Amygdala (tissue), 56 donors: ENCODE measurements at places on chromosomes 6 and 20.

DNA sequence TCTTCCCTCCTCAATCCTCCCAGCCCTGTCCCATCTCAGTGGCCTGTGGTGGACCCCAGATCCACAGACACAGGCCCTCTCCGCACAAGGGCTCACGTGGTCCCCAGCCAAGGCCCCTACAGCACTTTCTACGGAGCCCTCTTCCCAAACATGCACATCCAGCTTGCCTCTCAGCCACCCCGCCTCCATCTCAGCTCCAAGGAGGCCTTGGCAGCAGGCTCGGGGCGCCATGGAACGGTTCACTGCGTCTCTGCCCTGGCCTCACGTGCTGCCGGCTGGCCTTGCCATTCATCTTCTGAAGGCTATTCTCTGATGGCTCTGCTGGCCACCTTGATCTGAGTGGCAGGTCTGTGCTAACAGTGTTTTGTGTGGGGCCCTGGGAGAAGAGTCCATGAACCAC, 33.0 kb downstream of the GNAS-AS1 start:
- no peak for DNase-seq

GRCh38 chr6:42624601-42625000, 60.8 kb downstream of the UBR2 start:
- no peak for DNase-seq

DNA sequence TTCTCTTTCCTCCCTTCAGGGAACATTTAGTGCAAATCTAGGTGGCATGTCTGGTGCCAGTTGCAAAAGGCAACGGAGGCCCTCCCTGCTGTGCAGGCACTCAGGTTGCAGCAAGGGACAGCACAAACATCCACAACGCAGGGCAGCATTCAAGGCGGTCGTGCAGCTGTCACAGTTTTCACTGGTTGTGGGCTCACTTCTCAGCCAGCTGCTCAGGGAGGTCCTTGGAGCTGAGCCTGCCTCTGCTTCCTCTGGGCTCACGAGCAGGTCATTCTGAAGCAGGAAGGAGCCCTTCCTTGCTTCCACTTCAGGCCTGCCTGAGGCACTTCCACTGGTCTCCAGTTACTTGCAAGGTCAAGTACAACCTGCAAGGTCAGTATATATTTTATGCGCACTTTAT, 3.8 kb upstream of the NPEPL1 start:
- DNase-seq, result no peak

GRCh38 chr20:39800548-39800947, 838.4 kb downstream of the DHX35 start:
- no peak for DNase-seq

GRCh38 chr6:8181160-8181881, 79.0 kb upstream of the EEF1E1 start:
- no peak for DNase-seq

DNA sequence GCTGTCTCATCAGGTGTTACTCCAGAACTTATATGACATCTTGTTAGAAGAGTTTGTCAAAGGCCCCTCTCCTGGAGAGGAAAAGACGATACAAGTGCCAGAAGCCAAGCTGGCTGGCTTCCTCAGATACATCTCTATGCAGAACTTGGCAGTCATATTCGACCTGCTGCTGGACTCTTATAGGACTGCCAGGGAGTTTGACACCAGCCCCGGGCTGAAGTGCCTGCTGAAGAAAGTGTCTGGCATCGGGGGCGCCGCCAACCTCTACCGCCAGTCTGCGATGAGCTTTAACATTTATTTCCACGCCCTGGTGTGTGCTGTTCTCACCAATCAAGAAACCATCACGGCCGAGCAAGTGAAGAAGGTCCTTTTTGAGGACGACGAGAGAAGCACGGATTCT, 43.7 kb upstream of the SMIM28 start:
- no peak for DNase-seq

- no peak for DNase-seq
Measured at GRCh38 chr6:100944644-100945043, 63.5 kb upstream of the ASCC3 start.

- peak; percentile 71 for DNase-seq
Measured at GRCh38 chr20:59571551-59572314, 32.6 kb upstream of the PHACTR3 start.

DNA sequence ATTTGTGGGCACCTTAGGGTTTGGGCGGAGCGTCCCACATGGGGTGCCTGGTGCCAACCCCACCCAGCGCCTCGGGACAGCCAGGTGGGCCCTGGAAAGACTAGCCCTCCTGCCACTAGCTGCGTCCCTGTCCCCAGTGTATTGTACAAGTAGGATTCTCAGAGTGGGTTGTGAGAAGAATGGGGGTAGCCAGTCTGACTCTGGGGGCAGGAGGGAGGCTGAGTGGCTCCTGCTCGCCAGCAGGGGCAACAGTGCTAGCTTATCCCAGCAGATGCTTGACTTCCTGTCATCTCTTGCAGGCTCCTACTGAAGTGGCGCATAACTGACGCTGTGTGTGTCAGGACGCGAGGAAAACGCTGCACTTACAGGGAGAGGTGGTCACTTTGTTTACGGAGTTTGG, 9.3 kb downstream of the PSMA7 start:
- DNase-seq, result no peak

DNA sequence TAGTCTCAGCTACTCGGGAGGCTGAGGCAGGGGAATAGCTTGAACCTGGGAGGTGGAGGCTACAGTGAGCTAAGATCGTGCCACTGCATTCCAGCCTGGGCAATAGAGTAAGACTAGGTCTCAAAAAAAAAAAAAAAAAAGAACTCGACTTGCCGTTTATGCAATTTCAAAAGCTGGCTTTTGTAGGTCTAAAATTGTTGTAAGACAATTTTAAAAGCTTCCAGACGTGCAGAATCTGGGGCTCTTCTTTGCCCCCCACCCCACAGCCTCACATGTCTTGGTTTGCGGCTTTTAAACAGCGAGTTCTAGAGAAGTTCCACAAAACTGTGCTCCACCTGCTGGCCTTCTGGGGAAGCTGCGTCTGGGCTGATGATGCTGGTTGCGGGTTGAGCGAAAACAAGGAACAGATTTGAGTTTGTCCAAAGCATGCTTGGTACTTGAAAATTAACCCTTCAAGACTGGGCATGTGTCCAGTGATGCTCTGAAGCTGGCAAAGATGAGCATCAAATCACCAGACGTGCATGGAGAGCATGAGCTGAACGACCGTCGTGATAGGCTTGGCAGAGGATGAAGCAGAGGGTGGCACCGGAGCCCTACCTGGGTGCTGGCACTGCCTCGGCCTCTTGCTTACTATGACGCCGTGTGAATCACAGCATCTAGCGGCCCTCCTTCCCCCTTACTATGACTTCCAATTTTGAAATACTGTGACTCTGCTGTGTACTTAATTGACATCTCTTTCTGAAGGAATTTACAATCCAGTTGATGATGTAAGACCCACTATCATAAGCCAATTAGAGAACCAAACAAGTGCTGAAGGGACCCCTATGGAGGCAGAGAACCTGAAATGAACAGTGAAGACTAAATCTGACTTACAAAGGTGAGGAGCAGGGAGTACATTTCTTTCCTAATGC, 171.4 kb downstream of the GMPR start:
- DNase-seq, result peak; percentile 38

DNA sequence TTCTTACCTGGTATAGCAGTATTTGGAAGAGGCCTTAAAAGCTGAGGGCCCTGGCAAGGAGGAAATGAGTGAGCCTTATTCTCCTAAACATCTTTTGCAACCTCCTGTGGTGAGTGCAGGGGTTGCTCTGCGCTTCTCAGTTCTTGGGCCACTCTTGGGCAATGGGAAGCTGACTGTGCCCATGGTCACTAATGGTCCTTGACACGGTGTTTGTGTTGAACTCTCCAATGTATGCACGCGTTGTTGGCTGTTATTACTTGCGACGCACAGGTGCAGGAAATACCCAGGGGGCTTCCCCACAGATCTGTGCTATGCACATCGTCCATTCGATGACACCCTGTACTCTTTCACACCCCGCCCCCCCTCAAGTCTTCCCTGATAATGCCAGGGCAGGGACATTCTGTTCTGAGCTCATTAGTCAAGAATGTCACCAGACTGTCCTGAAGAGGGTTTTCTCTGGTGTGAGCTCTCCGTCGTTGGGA, 79.7 kb downstream of the EDN1 start:
- DNase-seq, result no peak

GRCh38 chr6:53005663-53006250, 10.7 kb upstream of the GSTA4 start:
- no peak for DNase-seq

- no peak for DNase-seq
Measured at GRCh38 chr20:10635476-10636208, 38.2 kb downstream of the JAG1 start.

DNA sequence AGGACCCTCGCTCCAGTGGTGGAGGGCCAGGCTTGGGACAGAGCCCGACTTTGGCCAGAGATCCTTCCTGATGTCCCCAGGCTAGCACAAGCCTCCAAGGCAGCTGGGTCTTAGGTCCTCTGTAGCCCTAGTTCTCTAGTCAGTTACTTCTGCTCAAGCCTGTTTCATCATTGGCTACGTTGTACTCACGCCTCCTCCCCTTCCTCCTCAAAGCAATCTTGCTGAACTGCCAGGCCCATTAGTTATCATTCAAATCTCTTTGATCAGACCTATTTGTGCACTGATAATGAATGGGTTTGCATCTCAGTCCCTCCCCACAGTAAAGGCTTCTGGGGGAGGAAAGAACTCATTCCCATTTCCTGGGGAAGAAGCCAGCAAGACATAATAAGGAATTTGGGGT, 256.8 kb downstream of the NFATC2 start:
- no peak for DNase-seq

DNA sequence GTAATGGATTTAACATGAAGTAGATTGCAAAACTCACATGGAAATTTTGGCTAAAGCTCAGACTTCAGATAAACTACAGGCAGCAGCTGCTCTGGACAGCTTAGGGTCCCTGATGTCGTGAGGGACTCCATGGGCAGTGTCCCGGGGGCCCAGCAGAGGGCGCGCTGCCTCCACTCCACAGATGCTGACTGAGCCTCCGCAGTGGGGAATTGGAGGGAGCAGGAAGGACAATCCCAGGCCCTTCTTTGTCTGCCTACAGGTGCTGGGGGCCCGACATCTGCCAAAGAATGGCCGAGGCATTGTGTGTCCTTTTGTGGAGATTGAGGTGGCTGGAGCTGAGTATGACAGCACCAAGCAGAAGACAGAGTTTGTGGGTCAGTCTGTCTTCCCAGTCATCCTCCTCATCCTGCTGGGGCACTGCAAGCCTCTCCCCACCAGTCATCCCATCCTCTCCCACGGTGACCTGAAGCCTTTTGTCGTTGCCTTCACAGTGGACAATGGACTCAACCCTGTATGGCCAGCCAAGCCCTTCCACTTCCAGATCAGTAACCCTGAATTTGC, 35.9 kb downstream of the PLCG1 start:
- DNase-seq, result peak; percentile 65

DNA sequence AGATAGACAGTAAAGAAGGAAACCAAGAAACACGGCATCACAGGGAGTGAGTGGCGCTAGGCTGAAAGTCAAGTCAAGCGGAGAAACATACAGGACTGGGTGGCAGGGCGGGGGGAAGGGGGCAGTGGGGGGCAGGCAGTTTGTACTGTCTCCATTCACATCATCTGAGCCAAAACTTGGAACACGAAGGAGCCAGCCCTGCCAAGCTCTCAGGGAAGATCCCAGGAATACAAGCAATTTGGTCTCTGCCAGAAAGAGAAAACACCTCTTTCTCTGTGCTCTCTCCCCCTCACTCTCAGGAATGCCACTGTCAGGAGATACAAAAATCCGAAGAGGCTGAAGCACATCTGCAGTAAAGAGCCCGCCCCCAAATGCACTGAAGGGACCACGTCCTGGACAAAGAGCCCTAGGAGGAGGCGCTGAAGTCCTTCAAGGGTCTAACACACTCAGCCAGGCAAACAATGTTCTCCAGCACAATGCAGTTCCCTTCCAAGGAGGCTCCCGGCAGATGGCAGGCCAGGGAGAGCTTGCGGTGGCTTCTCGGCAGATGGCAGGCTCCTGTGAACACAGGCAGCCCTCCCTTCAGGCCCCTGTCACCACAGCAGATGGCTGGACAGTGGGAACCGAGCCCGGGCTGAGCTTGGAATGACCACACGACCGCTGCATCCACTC, 90.0 kb downstream of the ATP9A start:
- DNase-seq, result peak; percentile 81

- no peak for DNase-seq
Measured at GRCh38 chr6:91573826-91574416, 987.0 kb upstream of the MAP3K7 start.
